Mesendoderm (in vitro differentiated cells): ENCODE measurements at places on chromosomes 7 and 10.

DNA sequence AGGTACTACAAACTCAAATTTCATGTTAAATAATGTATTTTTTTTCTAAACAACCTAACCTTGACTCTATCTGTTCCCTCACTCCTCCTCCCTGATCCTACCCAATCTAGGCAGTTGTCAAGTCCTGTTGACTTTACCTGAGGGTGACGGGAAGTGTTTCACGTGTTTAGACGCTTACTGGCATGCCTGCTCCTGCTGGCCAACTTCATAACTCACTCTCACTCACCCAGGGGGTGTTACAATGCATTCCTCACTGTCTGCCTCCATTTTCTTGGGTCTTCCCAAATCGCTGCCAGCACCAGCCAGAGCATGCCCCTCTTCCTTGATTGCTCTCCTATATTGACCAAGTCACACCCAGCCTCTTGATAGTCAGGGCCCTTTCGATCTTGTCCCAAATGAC is 28.3 kb downstream of the CRCP start:
- no peak for DNase-seq

DNA sequence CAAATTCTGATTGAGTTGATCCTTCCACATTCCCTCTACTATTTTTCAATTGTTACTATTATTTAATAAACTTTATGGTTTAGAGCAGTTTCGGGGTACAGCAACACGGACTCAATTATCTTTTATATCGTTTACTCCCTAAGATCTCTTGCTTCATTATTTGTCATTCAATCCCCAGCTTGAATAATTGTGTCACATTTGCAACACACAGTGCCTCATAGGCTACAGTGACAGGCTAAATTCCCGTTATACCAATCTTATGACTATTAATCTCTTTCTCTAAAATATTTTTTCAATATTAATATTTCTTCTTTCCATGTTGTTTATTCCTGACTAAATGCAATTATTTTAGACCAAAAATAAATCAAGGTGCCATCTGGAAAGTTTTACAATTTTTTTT is 4.0 kb upstream of the COL28A1 start:
- DNase-seq, result no peak

DNA sequence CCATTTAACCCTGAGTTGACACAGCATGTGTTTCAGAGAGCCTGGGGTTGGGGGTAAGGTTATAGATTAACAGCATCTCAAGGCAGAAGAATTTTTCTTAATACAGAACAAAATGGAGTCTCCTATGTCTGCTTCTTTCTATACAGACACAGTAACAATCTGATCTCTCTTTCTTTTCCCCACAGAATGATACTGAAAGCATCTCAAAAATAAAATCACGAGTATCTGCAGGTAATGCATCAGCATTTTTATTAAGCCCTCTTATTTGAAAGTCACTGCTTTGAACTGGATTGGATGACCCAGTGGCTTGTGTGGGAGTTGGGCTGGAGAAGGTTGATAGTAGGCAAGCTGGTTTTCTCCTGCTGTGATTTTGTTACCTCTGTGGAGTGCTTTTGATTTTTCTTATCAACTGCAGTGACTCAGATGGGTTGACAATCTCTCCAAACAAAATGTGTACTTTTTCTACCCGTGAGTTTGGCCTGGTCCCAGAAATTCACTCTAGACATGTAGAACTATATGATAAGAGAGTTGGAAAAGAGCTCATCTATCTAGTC is 253.5 kb upstream of the PRKCQ start:
- no peak for DNase-seq

GRCh38 chr10:112519133-112519761 is 72.2 kb downstream of the VTI1A start:
- DNase-seq, result no peak

DNA sequence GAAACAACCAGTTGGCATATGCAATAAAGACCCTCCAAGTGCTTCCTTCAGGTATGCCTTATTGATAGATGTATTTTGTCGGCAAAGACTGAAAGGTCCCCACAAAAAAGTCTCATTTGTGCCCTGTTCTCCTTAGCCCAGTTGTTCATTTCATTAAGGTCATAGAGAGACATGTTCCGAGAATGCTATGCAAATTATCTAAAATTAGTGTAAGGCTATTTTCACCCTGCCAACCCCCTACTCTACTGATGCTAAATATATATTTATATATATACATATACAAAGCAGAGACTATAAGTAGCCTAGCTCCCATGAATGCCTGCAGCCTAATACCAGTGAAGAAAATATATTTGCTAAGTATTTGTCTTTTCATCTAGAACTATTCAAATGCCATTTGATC is 96.7 kb upstream of the ADO start:
- no peak for DNase-seq

DNA sequence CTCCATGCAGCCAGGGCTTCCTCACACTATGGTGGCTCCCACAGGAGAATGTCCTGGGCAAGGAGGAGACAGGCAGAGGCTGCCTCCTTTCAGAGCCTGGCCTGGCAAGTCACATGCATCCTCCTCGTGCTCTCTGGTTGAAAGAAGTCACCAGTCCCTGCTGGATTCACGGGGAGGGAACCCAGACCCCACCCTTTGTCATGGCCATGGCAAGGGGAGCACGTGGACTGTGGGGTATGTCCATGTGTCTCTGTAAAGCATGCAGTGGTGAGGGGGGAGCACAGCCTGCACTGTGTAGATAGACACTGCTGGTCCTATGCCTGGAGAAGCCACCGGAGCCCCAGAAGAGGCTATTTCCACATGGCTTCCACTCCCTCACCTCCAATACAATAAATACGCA is 225.0 kb downstream of the TCERG1L start:
- no peak for DNase-seq

GRCh38 chr10:8301831-8302230 is 247.3 kb downstream of the GATA3 start:
- no peak for DNase-seq
